NCI-H1930 (cell line): ENCODE measurements at places on chromosomes 2 and 18.

DNA sequence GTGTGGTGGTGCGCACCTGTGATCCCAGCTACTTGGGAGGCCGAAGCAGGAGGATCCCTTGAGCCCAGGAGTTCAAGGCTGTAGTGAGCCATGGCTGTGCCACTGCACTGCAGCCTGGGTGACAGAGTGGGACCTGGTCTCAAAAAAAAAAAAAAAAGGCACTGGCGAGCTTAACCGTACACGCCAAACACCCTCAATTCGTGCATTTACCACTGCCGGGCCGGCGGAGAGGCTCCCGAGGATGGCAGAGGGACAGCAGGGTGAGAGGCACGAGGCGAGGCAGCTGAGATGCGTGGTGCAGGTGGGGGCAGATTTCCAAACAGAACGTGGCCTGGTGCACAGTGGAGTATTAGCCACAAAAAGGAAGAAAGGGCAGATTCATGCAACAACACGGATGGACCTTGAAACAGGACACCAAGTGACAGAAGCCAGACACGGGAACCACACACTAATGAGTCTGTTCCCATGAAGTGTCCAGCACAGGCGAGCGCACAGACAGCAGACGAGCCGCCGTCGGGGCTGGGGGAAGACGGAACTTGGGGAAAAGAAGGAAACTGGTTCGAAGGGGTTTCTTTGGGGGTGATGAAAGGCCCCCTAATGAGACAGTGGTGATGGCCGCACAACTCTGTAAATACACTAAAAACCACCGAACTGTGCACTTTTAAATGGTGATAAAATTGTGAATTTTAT lies 27.4 kb downstream of the SLC66A2 start:
- DNase-seq = no peak

GRCh38 chr2:70767699-70768589 lies at the start of gene ADD2:
TSS of gene ADD2 (minus strand) at chr2:70768200. CDS start at chr2:70706408, 61,792 bp downstream.
- peak; percentile 64 for DNase-seq

- DNase-seq = no peak
Observed at GRCh38 chr2:55134316-55134706, 84.1 kb upstream of the RTN4 start.

DNA sequence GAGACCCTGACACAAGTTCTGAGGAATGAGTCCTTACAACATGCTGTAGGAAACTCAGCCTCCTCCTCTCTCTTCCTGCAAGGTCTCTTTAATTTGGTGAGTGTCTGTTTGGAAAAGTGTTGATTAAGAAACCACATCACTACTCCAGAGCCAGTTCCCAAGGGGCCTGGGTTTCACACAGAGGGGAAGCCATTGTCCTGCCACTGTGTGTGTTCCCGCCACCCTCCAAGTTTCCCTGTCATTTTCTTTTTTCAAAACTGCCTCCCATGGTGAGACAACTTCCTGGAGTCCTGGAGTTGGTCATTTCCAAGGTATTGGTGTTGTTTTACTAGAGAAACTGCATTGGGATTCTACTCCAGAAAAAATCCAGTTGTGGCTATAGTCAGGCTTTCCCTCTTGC lies 232.0 kb upstream of the PARD3B start:
- DNase-seq = no peak

DNA sequence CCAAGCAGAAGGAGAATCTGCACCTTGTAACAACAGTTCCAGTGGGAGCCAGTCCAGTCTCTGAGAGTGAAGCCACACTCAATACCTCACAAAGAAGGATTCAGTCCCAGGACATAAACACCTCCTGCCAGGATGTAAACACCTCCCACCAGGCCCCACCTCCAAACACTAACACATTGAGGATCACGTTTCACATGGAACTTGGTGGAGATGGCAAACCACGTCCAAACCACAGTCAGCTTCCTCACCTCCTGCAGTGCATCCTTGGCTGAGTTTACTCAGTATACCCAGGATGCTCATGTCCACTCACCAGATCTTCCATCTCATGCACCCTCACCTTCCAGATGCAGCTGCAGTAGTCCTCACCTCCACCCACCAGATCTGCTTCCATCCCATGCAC lies 37.8 kb upstream of the TMEM18 start:
- DNase-seq = no peak

GRCh38 chr2:12617853-12618252 lies 98.9 kb upstream of the TRIB2 start:
- no peak for DNase-seq

DNA sequence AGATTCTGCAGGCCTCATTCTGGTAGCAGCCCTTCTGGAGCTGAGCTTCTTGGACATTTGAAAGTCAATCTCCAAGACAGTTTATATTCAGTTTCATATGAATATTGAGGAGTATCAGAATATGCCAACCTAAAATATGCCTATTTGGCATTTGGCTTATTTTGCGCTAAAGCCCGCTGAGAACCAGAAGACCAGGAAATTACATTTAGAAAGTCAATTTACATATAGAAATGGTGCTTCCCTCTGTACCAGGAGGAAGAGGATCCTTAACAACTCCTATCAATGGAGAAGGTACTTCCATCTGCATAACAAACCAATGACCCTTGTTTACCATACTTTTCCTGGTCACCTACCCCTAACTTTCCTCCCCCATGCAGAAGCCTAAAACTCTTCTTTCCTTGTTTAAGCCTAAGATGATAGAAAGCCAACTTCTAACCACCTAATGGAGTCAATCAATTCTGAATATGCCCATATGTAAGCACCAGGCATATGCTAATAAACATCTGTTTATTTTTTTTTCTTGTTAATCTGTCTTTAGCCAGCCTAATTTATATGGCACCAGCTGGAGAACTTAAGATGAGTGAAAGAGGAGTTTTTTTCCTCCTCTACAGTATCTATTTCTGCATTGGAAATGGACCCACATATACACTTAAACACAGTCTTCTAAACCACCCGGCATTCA lies 57.0 kb upstream of the DYNC1I2 start:
- DNase-seq = no peak

DNA sequence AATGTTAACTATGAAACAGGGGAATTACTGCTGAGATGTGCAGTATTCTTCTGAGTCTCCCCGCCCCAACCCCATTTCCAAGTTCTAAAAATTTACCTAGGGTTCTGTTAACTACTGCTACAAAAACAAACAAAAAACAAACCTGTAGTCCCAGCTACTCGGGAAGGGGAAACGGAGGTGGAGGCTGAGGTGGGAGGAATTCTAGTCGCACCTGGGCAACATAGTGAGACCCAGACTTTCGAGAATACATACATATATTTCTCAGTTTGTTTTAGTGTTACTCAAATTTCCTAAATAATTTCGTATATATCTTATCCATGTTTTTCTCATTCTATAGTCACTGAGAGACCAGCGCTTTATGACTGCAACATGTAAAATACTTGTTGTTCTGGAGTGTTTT lies 989 bp downstream of the STAM2 start:
- no peak for DNase-seq

DNA sequence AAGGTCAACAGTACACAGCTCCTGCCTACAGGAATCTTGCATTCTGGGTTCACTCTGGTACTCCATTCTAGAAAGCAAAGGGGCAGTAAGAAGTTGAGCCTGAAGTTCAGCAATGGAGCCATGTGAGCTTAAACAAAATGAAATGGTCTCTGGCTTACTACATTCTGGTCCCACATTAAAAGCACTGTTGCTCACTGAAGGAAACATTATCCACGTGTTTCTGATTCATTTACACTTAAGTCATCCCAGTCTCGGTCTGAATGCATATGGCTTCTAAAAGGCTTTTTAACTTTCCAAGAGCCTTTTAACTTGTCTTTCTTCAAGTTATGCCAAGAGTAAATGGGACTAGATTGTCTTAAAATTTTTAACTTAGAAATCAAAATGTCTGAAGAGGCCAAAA lies 177.8 kb downstream of the LNPK start:
- no peak for DNase-seq

GRCh38 chr2:19484736-19485135 lies 126.3 kb upstream of the OSR1 start:
- DNase-seq = no peak

DNA sequence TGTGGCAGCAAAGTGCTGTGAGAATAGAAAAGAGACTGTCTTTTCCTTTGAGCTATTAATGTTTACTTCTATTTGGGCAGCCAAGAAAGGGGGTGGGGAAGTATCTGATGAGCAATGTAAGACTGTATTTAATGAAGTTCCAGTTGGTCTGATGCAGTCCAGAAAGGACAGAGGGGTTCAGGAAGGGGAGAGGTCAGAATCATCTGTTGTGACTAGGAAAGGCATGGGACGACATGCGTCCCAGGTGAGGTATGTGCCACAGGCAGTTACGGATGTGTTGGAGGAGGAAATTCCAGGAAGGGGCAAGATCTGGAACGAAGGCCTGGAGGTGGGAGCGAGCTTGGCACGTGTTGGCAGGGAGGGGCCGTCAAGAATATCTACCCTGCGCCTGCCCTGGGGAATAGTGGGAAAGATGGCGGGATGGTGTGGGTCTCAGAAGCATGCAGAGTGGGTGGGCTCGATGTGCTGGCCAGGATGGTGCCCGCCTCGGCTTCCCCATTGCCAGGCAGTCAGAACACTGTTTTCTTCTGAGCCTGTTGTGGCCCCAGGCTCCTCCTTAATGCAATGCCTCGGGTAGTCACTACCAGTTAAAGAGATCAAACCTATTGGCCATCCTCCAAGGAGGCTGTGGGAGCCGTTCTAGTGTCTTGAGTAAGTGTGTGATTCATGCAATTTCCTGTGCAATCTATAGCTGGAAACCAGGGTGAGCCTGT lies 57.8 kb upstream of the TXNDC2 start:
- no peak for DNase-seq

- DNase-seq = no peak
Observed at GRCh38 chr2:77999376-77999775, 477.2 kb upstream of the LRRTM4 start.

DNA sequence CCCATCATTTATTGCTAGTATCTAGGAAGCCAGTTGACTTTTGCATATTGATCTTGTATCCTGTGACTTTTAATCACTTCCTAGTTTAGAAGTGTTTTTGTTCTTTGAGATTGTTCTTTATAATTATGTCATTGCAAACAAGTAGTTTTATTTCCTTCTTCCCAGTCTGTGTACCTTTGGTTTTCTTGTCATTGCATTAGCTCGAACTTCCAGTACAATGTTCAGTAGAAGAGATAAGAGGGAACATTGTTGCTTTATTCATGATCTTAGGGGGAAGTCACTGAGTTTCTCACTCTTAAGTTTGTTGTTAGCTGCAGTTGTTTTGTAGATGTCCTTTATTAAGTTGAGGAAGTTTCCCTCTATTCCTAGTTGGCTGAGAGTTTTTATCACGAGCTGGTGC lies 61.0 kb downstream of the TRAPPC12 start:
- DNase-seq = no peak

GRCh38 chr2:173221937-173222594 lies 132.6 kb upstream of the CDCA7 start:
- DNase-seq = no peak

DNA sequence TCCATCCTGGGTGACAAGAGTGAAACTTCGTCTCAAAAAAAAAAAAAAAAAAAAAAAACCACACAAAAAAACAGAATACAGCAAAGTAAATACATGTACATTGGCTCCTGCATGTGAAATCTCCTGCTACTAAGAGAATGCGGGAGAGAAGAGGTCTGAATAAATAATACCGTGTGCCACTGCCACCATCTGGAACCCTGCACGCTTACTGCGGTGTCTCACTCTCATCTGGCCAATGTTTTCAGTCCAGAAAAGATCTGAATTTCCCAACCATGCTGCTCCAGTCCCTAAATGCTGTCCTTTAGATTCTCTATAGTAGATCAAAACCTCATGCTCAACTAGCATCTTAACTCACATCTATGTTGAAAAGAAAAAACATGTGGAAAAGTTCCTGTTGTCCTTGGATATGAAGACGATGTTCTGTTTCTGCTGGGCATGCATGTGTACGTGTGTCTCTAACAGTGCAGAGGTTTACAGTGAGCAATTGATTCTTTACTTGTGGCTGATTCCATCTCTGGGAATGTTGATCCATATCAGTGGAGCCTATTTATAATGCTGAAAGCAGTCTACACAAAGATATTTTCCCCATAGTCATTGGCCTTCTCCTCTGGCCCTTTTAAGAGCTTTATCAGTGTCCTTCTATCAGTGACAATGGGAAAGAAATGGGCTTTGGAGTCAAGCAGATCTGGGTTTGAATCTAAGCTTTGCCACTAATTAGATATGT lies 11.9 kb downstream of the STON1 start:
- no peak for DNase-seq

GRCh38 chr2:128867936-128868636 lies 549.4 kb upstream of the HS6ST1 start:
- DNase-seq = no peak

- DNase-seq = no peak
Observed at GRCh38 chr2:143489145-143489544, 359.9 kb downstream of the ARHGAP15 start.

- no peak for DNase-seq
Observed at GRCh38 chr2:157168501-157168900, 89.0 kb upstream of the GALNT5 start.
